ENCODE measurements at places on chromosomes 1 and 21. TPM values are rescaled to one million over a fixed set of nuclear protein-coding genes. Genes with fewer than 3 reads are reported as not detected.

DNA sequence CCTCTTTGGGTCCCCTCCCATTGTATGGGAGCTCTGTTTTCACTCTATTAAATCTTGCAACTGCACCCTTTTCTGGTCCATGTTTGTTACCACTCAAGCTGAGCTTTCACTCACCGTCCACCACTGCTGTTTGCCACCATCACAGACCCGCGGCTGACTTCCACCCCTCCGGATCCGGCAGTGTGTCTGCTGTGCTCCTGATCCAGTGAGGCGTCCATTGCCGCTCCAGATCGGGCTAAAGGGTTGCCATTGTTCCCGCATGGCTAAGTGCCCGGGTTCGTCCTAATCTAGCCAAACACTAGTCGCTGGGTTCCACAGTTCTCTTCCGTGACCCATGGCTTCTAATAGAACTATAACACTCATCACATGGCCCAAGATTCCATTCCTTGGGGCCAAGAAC lies 157.2 kb downstream of the SEC16B start:
- H3K4me1 ChIP-seq: no peaks in the 10 kb centered on the region
- no peaks in the 10 kb centered on the region for H3K27me3 ChIP-seq
- no peak overlapping the region for H3K4me3 ChIP-seq

DNA sequence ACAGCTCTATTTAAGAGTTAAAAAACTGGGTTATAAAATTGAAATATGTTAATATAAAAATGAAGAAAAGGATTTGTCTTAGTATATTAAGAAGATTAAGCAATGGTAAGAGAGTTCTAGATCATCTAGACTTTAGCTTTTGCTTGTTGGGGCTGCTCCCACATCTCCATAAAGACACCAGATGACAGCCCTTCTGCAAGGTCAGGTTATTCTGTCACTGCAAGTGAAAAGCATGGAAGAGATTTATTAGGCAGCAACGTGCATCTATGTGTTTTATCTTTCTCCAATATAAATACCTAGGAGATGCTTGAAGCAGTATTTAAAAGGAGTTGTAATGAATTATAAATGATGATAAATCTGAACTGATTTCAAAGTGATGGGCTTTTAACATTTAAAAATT lies 1560.4 kb downstream of the AMY1C start:
- H3K27ac ChIP-seq: no peak overlapping the region
- DNase-seq: no peak
- H3K4me3 ChIP-seq: no peak overlapping the region
- no peaks in the 10 kb centered on the region for H3K36me3 ChIP-seq
- H3K27me3 ChIP-seq: no peaks in the 10 kb centered on the region

- no peak overlapping the region for H3K4me3 ChIP-seq
- H3K27ac ChIP-seq: no peak overlapping the region
- no peaks in the 10 kb centered on the region for H3K36me3 ChIP-seq
- H3K27me3 ChIP-seq: peaks cover 4% of the 10 kb centered on the region
- no peak for DNase-seq
These were observed 8.7 kb downstream of the BATF3 start for GRCh38 chr1:212690816-212691403.

The ZBTB8OS gene
- total RNA-seq: 24.5 TPM

All from gastrocnemius medialis (tissue), 4 donors.